EH (cell line): ENCODE measurements at places on chromosomes 1 and 21.

DNA sequence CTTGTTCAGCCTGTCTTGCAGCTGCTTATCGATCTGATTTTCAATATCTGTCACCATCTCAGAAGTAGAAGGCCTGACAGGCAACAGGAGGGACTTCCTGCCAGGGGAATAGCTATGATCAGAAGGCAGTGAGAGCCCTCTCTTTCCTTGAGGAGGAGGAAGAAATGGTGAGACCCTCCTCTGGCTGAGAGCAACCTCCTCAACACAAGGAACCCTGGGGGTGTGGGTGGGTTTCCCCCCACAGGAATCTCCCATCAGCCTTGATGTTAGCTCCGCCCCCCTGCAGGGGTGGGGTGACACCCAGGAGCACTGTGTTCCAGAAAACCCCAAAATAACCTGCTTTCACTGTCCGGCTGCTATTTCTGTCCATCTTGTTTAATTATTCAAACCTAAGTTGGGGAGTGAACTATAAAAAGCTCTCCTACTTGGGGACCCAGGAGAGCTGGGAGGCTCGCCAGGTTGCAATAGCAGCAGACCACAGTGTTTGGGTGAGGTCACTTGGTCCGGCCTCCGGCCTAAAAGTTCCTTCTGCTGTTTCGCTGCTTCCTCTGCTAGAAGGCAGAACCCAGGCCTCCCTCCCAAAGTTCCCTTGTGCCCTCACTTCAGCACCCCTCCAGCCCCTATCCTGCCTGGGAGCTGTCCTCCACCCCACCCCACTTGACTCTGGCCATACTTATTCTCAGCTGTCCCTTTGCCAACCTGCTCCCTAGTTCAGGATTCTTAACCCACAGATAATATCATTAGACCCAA is 7.8 kb upstream of the MEF2D start:
- DNase-seq = peak; percentile 79

DNA sequence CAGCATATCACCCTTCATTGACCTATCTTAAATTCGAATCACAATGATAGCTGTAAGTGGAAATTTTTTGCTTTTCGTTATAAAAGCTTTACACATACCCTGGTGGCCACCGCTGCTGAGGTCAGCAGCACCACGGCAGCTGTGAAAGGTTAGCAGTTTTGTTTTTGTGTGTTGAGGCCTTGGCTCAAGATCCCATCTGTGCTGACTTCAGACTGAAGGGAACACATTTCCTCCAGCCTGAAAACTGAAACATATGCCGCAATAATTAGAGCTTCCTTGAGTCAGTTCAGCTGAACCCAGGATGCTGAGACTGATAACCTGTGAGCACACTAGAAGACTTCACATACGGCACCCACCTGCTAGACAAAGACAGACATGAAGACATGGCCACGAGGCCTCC is 103.0 kb downstream of the SMYD3 start:
- no peak for DNase-seq

GRCh38 chr21:31382060-31382459 is 38.0 kb upstream of the TIAM1 start:
- no peak for DNase-seq

DNA sequence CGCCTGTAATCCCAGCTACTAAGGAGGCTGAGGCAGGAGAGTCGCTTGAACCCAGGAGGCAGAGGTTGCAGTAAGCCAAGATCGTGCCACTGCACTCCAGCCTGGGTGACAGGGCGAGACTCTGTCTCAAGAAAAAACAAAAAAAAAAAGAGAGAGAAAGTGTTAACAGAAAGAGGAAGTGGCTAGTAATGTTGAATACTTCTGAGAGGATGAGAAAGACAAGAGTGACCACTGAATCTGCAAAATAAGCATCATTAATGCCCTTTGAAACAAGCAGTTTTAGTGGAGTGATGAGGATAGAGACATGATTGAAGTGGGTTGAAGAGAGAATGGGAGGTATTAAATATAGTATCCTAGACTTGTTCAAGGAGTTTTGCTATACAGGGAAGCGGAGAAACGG is 11.7 kb downstream of the MPZ start:
- no peak for DNase-seq

- DNase-seq = peak; percentile 69
These were observed 108.3 kb downstream of the HIVEP3 start for GRCh38 chr1:41810446-41810845.

DNA sequence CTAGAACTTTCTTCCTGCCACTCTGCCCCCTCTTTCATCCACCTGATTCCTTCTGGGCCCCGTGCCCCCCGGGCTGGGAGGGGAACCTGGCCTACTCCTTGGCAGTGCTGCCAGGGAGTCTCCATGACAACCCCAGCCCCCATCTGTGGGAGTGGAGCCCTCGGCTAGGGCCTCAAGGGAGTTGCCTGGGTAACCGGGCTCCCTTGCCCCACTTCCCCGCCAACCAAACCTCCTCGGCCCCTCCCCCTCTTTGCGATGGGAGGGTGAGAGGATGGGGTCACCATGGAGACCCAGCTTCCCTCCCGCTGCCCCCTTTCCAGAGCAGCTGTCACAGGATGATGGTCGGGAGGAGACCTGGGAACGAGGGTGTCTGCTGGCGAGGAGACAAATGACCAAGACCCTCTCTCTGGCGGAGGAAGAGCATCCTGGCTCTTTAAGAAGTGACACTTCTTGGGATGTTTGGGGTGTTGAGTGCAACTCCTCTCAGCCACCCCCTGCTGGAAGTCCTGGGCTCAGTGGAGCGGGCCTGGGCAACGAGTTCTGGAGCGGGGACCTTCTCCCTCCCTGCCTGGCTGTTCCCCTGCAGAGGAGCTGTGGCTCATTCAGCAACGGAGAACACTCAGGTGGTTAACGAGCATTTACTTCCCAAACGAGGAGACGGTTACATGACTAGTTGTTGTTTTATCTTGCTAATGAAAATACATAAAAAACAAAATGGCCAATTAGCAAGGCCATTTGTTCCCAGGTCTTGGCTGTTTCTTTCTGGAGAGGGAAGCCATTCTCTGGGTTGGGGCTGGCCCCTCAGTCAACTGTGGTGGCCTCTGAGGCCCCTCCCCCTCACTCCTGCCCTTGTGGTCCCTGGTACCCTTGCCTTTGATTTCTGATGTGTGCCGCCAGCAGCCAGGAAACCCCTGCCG is 82.8 kb downstream of the UBIAD1 start:
- DNase-seq = no peak

GRCh38 chr1:111967886-111968285 is 21.6 kb downstream of the KCND3 start:
- no peak for DNase-seq

DNA sequence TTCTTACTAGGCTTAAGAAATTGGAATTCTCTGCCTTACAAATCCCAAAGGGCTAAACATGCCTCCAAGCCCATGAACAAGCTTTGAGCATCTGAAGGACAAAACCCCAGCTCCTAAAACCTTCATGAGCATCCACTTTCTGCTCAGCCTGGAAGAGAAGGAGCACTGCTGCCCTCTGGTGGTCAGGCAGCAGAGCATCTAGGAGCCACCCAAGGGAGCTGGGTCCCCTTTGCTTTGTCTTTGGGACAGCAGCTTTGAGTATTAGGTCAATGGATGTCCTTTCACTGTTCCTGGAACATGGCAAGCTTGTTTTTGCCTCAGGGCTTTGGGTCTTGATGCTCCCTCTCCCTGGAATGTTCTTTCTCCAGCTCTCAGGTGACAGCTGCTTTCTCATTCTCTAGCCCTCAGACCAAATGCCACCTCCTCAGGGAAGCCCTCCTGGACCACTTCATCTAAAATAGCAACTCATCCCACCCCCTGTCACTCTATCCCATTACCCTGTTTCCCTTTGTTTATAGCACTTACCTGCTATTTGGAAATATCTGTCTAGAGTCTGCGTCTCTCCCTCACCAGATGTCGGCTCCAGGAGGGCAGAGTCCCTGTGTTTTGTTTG is 25.7 kb downstream of the RAB7B start:
- DNase-seq = peak; percentile 83

DNA sequence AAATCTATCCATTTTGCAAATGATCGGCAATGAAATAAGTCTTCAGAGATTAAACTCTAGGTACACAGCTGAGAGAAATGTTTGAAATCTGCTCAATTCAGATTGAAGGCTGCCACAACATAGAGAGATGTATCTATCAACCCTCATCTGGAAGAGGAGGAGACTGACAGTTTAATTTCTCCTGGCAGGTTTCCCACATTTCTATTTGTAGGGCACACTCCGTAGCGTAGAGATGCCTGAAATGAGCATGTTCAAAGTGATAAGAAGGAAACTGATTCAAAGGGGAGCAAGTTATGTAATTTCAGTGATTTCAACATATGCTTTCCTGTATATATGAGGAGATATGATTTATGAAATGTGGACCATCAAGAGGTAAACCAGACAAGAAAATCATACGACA is 44.1 kb downstream of the NIBAN1 start:
- no peak for DNase-seq

GRCh38 chr1:214120951-214121350 is 133.2 kb downstream of the PROX1 start:
- DNase-seq = no peak

GRCh38 chr1:53104289-53104913 is 38.0 kb downstream of the SLC1A7 start:
- no peak for DNase-seq

DNA sequence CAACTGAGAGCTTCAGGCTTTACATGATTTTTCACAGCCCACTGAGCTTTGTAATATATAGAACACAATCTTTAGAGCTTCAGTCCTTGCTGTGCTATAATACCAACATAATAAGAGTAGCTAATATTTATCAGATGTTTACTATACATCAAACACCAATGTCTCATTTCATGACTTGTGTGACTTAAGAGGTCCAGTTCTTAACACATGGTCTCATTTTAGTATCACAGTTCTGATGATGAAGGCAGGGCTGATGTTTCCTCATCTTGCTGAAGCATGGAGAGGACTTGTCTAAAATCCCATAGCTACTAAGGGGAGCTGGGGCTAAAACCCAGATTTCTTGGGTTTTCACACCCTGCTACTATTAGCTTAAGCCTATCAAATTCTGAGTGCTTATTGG is 5.5 kb downstream of the MTR start:
- DNase-seq = no peak

DNA sequence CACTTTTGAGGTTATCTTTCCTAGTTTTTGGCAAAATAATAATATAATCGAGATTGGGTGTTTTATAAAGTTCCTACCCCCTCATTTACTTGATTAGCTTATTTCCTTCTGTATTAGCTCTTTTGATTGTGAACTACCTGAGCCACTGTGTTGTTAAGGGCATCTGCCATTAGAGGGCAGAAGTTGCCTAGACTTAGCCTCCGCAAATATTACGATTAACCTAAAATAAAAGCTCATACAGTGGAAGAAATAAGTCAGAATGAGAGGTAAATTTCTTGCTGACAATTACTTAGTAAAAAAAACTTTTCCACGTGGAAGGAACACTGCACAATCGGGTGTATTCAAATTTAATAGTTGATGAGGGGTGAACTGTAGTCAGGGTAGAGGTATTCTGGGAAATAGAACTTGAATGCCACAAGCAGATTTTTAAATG is 2.3 kb downstream of the H3-3A start:
- DNase-seq = peak; percentile 70

DNA sequence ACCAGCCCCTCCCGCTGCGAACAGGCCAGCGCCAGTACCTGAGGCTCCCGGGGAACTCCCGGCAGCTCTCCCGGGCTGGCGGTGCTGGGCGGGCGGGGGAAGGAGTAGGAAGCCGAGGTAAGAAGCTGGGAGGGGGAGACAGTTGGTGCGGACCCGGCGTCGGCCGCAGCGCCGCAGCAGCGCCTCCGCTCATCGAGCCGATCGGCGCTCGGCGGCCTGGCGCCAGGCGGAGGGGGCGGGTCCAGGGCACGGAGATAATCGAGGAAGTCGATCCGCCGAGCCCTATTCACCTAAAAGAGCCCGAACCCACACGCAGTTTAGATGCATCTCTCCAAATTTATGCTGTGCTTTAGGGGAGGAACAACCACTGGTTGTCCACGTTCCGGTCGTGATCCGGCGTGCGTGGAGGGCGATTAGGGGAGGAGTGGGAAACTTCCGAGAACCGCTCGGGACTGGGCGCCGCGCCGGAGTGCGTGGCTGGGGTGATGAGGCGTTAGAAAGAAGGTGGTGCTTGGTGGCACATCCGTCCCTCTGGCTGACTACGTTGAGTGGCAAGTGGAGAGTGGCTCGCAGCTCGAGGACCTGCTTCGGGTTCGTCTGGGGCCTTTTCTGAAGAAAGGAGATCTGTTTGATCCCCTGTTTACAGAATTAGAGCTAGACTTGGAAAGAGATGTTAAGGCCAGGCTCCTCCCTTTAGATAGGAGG is at the start of gene VAMP4:
VAMP4 (minus strand) TSS at position 194 of the 705 bp plus-strand sequence. CDS start 3,651 bp downstream, outside the sequence.
- peak; percentile 81 for DNase-seq

DNA sequence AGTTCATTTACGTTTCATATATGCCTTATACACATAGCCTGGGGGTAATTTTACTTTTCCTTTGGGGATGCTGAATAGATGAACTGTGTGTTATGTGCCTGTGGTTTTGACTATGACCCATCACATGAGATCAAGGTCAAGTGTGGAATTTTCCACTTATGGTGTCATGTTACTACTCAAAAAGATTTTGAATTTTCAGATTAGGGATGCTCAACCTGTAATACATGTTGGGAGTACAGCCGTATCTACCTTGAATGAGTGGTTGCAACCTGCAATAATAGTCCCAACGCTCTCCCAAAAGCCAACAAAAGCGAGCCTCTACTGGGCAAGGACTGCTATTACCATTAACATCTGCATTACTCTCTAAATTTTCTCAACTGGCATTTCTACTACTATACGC is 68.5 kb upstream of the SDC3 start:
- DNase-seq = peak; percentile 80

DNA sequence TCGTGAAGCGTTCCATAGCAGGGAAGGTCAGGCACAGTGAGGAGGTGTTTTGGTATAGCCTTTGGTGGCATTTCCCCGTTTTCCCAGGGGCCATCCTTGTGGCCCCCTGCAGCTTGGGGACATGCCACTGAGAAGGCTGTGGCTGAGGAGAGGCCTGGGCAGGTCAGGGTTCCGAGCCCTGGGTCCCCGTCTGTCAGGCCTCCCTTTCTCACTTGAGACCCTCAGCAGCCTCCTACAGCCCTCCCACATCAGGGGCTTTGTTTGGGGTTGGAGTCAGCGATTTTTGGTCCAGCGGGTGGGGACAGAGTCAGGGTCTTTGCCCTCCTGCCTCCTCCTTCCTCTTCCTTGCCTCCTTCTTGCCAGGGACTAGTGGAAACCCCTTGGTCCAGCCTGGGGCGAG is 22.2 kb downstream of the LDLRAP1 start:
- DNase-seq = no peak

- no peak for DNase-seq
These were observed 204.5 kb upstream of the HMCN1 start for GRCh38 chr1:185529673-185530072.

DNA sequence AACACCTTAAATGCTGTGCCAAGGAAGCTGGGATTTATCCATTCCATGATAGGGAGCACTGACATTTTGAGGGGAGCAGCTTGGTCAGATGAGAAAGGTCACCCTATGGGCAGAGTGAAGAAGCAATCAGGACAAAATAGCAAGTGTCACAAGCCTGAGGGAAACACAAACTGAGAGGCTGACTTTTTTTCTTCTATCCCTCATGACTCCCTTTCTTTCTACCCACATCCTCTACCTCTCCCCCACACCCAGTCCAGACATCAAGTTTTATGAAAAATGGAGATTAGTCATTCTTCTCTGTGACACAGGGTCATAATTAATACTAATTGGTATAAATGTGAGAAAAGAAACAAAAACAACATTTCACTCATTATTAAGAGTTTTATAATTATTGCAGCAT is 103.1 kb downstream of the SLC25A24 start:
- DNase-seq = no peak
